ENCODE measurements at places on chromosomes 6 and 20.
A peak's percentile ranks its signal among the peaks of the same experiment; 100 is the strongest.

- no peak for DNase-seq
These were observed 13.6 kb upstream of the CALHM6 start for GRCh38 chr6:116447496-116448011.

DNA sequence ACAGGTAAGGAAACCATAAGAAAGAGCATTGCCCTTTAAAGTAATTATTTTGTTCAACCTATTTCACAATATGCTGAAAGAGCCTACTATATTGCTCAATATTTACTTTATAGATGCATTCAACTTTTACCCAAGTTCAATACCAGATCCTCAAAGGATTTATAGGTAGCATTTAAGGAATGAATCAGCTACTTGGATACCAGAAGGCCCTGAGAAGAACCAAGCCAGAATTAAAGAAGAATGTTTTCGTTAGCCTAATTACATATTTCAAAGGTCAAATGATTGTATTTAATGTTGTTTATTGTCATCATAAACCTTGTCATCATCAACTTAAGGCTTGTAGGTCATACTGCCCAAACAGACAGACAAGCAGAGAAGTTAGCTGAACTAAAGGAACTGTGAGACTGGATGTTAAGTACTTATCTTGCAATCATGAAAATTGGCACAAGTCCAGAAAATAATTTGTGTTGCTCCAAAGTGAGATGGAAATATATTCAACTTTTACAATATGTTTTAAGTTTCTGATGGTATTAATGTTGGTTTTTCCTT is 636.7 kb downstream of the RFPL4B start:
- DNase-seq: no peak

DNA sequence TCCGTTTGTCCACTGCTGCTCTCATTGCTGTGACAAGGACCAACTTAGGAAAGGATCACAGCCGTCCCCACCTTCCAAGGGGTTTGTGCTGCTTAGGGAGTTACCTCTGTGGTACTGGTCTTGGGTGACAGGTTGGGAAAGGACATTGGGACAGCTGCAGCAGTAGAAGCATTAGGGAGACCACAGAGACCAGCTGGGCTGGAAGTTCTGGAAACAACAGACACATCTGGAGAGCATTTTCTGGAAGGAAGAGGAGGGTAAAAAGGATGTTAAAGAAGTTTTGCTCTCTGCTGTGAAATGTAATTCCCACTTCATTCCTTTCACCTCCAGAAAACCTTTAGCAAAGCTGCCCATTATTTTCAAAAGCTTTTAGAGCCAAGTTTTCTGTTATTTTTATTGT is 304.2 kb downstream of the LRFN2 start:
- no peak for DNase-seq

GRCh38 chr6:29490552-29490951 is 2.8 kb upstream of the MAS1L start:
- no peak for DNase-seq

- no peak for DNase-seq
These were observed 153.6 kb downstream of the GMPR start for GRCh38 chr6:16392010-16392409.

DNA sequence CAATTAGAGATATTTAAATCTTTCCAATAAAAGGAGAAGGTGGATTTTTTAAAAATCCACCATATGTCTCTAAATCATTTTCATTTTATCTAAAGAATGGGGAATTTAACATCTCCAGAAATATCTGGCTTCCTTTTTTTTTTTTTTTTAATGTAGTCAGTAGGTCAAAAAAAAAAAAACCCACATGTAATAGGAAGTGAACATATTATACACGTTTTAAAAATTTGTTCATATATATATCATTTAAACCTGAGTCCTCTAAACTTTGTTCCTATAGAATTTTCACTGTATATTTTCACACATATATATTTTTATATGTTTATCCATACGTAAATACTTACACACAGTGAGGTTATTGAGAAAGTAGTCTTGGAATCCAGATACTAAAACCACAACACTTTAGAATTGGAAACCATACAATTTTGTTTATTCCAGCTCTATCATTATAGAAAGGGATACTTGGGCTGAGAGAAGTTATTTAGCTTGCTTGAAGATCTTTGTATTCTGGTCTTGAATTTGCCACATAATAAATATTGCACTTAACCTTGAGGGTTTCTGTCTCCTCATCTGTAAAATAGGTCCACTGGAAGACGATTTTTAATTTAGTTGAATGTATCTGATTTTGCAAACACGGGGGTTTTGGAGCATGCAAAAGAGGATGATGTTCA is 62.1 kb upstream of the ZNF217 start:
- no peak for DNase-seq

GRCh38 chr6:108526739-108527174 is 34.0 kb upstream of the FOXO3 start:
- DNase-seq: peak; percentile 53

GRCh38 chr20:44053046-44053445 is 133.9 kb downstream of the JPH2 start:
- no peak for DNase-seq

GRCh38 chr6:29909985-29910384 is 32.3 kb upstream of the HLA-A start:
- no peak for DNase-seq

GRCh38 chr6:137581019-137581707 is 87.0 kb upstream of the OLIG3 start:
- no peak for DNase-seq

DNA sequence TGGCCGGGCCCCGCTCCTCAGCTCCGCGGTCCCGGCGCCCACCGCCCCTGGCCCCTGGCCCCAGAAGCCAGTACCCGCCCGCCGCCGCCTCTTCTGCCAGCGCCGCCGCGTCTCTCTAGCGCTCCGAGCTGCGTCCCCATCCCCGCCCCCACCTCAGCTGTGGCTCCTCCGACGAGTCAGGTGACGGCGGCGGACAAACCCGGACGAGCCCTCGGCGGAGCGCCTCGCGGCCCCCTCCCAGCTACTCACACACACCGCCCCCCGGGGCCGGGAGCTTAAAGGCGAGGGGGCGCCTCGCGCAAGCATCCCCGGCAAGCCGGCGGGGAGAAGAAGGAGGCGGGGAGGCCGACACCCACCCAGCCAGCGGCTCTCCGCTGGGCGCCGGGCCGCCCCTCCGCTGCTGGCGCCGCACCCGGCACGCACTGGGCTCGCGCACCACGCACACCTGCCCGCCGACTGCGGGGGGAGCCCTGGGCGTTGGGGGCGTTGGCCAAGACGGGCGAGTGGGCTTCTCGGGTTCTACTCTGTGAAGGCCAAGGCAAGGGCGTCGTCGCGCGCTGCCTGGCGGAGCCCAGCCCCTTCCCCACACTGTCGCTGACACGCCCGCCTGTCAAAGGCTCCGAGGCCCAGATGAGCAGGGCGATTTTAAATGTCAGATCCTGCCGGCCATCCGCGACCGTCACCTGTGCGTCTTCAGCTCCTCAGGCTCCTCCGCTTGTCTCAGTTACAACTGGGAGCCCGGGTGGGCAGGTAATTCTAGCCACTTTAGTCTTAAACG is at the start of gene SNAP91:
Gene SNAP91, minus strand, starts transcription at position 132 of the 778 bp plus-strand sequence. CDS start 1,174 bp downstream, outside the sequence.
- no peak for DNase-seq

Data from hematopoietic multipotent progenitor cell treated with erythropoietin and hydrocortisone succinate and interleukin-3 and kit ligand, for 15 days (in vitro differentiated cells).